GM13976 (cell line): ENCODE measurements at places on chromosomes 6 and 20.

- DNase-seq = no peak
These were observed 257.6 kb upstream of the THEMIS start for GRCh38 chr6:128158496-128158895.

DNA sequence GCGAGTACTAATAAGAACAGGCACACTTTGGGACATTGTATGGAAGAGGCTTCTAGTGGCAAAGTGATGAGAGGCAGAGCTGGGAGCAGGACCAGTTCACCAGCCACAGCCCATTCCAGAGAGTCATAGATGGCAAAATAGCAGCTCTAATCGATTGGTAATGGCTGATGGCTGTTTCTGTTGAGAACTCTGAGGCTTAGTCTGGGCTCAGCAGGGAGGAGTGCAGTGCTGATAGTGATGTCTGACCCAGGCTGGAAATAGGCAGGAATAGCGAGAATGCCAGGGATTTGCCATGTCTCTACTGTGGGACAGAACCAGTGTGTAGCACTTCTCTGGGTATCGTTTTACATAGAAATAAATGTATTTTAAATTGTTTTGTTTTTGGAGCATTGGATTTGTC, 620.0 kb upstream of the FLRT3 start:
- DNase-seq = no peak

DNA sequence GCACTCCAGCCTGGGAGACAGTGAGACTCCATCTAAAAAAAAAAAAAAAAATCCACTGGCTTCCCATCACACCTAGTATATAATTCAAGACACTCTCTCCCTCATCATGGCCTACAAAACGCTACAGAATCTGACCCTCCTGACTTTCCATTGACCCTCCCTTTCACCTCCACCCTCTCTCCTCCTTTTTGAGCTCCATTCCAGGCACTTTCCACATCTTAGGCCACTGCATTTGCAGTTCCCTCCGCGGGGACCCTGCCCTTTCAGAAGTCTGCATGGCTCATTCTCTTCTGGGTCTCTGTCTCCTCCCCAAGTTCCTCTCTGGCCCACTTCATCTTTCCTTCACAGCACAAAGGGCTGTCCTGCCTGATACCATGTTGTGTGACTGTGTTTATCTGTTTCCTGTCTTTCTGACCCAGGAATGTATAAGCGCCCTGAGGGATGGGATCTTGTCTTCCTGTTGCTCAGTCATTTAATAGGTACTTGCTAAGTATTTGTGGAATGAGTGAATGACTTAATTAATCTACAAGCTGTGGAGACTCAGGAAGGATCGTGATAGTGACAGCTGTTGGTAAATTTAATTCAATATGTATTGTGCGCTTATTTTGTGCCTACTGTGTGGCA, 35.2 kb downstream of the NCR2 start:
- no peak for DNase-seq

DNA sequence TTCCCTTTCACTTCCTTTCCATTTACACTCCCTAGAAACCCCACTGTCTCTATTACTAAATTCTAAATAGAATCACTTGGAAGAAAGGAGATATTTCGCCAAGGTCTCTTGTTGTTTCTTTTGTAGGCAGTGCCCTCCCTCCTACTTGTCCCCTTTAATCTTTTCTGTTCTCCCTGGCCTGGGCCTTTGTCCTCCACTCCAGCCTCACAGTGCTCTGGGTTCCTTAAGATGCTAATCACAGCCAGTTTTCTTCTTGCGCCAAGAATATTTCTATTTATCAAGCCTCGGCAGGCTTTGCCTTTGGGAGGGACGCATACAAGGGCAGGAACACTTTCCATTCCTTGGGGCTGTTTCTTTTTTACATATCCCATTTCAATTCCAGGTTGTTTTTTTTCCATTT, 520.6 kb upstream of the CHD6 start:
- no peak for DNase-seq

DNA sequence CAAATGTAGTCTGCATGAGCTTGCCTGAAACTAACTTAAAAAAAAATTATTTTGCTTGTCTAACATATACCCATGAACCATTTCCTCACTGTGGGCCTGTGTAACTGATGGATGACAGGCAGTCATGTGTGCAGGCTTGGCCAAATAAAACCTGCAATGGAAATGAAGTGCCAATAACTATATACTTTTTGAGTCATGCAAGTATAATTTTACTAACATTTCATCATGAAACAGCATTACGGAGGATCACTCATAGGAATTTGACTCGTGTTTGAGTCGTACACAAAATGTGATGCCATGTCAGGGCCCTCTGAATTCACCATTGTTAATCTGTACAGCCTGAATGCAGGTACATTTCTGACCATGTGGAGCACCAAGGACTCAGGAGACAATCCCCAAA, 46.6 kb downstream of the HDDC2 start:
- DNase-seq = no peak

DNA sequence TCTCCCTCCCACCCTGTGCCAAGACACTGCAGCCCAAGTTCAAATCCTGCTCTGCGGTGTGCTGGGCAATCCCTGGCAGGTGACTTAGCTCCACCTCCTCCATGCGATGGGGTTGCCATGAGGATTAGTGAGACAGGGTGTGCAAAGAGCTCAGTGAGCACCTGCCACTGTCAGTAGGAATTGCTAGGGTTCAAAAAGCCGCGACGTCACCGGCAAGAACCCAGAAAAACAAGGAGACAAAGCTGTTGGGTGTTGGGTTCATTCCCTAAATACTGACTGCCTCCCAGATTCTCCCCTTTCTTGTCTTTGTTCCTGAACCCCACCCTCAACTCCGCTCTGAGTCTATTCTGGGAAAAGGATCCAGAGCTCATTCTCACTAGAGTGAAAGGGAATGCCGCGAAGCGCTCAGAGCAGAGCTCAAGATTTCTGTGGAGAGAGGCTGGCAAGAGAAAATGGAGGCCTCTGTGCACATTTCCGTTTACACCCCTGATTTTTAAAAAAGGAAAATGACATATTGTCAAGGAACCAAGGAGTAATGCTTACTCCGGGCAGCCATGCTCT, 13.3 kb downstream of the PMEPA1 start:
- DNase-seq = no peak

- DNase-seq = no peak
These were observed 75.5 kb upstream of the HMGCLL1 start for GRCh38 chr6:55654445-55654844.

- DNase-seq = no peak
These were observed 14.9 kb upstream of the HLA-DRA start for GRCh38 chr6:32424589-32425300.

- DNase-seq = no peak
These were observed 72.3 kb upstream of the DST start for GRCh38 chr6:56714982-56715456.
